ENCODE measurements at places on chromosomes 2 and 18.

GRCh38 chr18:43396266-43396665, 119.0 kb upstream of the SYT4 start:
- no peak for DNase-seq

DNA sequence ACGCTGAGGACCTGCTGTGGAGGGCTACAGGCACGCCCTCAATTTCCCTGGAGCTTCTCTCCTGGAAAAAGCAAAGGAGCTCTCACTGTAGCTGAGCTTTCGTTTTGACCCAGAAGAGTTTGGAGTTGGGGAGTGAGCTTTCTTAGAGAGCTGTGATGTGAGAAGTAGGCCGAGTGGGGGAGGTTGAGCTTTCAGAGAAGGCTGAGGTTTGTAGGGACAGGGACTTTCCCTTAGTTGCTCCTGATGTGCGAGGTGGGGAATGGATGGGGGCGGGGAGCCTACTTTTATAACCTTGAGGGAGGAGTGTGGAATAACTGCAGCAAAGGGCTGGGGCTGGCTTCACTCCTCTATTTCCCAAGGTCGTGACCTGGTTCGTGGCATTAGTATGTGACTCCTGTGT, 47.1 kb downstream of the ZNF532 start:
- DNase-seq: no peak

- DNase-seq: no peak
Observed at GRCh38 chr2:156812496-156812895, 376.3 kb downstream of the GPD2 start.

DNA sequence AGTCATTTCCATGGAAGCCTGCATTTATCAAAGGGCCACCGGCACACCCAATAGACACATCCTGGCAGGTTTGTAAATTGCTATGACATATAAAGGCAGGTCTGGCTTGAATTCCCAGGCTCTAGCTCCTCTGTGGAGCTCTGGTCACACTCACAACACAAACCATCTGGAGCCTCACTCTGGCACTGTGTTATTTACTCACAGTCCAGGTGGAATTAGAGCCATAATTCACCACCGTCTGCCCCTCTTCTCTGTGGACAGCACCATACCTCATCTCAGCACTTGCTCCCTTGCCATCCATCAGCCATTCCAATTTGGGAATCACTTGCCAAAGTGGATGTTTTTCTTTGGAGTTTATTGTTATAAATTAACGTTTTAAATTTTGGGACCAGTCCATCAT, 84.3 kb upstream of the OSR1 start:
- no peak for DNase-seq

GRCh38 chr18:38933910-38934510, 1368.4 kb upstream of the CELF4 start:
- DNase-seq: no peak

DNA sequence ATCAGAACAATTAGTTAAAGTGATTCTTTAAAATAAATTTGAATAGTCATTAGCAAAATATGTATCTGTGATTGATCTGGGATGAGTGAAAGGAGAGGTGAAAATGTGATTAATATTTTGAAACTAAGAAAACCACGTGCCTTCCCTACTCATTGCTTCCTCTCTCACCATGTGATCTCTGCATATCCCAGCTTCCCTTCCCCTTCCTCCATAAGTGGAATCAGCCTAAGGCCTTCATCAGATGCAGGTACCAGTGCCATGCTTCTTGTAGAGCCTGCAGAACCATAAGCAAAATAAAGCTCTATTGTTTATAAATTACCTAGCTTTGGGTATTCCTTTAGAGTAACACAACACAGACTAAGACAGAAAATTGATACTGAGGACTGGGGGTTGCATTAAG, 11.2 kb upstream of the STAT1 start:
- DNase-seq: no peak

- DNase-seq: no peak
Observed at GRCh38 chr2:23250371-23250770, 134.6 kb upstream of the KLHL29 start.

GRCh38 chr18:7464245-7464966, 102.7 kb upstream of the PTPRM start:
- no peak for DNase-seq

DNA sequence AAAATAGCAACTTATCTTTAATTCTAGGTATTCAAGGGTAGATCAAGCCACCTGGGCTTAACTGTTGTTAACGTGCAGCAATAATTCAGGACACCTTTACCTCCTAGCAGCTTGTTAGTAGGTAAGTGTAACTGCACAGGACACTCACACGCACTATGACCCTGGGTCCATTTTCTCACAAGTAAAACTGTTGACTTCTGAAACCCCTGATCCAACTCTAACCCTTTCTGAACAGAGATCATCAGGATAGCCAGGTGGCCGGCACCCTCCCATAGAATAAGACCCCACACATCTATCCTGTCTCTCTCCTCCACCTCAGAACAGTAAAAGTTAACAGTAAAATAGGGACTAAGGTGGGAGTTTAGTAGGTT, 610 bp downstream of the SPC25 start:
- no peak for DNase-seq

- no peak for DNase-seq
Observed at GRCh38 chr2:165479856-165480255, 10.4 kb downstream of the CSRNP3 start.

- DNase-seq: no peak
Observed at GRCh38 chr2:189585226-189585756, 4.7 kb upstream of the SLC40A1 start.
